Activated CD8-positive, alpha-beta memory T cell treated with anti-CD3 and anti-CD28 coated beads, Interleukin-2, amount 50 U/mL, for 48 hours (primary cell): ENCODE measurements at places on chromosomes 5 and 9.

GRCh38 chr5:19795218-19795617 is 192.8 kb downstream of the CDH18 start:
- no peak for DNase-seq

DNA sequence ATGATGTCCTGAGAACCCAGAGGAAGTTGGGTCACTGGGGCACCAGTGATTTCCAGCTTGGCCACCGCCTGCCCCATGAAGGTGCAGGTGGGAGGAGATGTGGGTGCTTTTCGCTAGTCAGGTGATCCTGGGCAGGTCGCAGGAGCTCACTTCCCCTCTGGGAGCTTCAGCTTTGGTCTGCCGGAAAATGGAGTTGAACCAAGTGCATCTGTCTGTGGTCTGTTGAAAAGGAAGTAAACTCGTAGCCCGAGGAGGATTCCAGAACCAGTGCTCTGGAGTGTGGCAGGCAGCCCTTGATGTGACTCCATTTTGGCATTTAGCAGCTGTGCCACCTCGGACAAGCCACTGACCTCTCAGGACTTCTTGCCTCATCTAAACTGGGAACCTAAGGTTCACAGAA is 81.8 kb upstream of the HRH2 start:
- no peak for DNase-seq

- no peak for DNase-seq
Observed at GRCh38 chr9:6921315-6921714, 163.5 kb downstream of the KDM4C start.

- no peak for DNase-seq
Observed at GRCh38 chr9:128096616-128097536, 28.8 kb downstream of the SLC25A25 start.

GRCh38 chr9:137128862-137129455 is 10.0 kb upstream of the GRIN1 start:
- no peak for DNase-seq

DNA sequence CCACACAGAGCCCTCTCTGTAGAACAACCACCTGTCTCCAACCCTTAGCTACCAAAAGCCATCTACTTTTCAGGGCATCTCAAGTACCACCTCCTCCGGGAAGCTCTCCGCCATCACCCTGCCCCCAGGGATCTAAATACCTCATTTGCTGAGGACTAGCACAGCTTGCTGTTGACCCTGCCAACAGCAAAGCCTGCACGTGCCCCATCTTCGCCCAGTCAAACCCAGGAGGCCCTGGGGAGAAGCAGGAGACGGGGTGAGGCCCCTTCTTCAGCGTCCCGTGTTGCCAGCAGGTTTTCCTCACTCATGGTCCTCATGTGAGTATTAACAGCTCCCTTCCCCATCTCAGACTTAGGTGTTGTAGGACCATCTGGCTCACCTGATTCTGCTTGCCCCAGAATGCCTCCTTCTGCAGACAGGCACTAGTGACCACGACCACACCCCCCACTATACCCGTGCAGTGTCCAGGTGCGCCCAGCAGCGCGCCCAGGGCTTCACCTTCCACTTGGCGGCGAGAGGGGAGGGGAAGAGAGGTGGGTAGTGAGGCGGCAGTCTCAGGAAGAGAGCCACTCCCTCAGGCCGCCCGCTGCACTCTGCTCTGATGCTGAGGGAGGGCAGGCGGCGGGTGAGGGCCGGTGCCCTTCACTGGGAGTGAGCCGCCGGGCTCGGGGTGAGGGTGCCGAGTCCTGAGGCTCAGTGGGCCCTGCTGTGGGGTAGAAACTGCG is 11.1 kb downstream of the VAV2 start:
- no peak for DNase-seq

- DNase-seq = no peak
Observed at GRCh38 chr5:20420991-20421595, 433.1 kb upstream of the CDH18 start.

DNA sequence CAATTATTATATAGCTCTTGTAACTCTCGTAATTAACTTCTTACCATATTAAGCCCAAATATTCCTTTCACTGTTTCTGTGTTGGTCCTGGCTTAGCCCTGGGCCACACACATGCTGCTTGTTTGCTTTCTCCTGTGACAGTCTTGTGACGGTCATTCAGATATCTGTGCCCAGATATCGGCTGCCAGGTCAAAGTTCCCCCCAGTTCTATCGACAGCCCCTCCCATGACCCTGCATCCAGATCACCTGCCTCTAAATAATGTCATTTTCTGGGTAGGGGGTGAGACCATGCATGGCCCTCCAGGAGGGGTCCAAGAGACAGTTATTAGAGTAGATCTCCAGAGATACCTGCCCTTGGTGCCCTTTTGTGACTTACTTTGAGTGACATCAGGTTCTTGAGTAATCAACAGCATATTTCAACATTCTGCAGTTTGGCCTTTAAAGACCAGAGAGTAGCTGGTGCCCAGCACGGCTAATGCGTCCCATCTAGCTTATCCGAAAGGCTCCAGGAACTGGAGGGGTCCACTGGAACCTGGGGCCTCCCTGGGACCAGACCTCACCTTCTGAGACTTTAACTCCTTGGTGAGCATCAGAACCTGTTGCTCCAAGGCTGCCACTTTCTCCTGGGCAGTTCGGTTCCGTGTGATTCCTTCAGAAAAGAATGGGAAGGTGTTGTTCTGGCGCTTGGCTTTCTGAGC is 26.9 kb downstream of the TBC1D2 start:
- no peak for DNase-seq

GRCh38 chr9:13967011-13967410 is 346.9 kb downstream of the NFIB start:
- DNase-seq = no peak

DNA sequence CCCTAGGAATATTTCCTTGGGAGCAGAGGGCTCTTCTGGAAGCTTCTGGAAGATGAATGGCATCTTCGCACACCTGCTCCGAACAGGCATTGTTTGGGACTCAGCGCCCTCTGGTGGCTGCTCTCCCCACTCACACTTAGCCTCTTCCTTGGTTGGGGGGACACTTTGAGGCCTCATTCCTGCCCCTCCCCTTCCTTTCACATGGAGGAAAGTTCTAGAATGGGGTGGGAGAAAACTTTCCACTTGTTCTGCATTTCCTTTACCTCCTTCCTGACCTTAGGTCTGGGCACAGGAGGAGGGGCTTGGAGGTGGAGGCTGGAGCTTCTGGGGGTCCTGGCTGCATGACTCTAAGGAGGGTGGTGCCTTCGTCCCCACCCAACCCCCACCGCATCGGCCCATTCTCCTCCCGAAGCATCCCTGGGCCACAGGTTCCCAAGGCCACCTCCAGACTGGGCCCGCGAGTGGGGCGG is 19.3 kb upstream of the SMIM32 start:
- peak; percentile 80 for DNase-seq

DNA sequence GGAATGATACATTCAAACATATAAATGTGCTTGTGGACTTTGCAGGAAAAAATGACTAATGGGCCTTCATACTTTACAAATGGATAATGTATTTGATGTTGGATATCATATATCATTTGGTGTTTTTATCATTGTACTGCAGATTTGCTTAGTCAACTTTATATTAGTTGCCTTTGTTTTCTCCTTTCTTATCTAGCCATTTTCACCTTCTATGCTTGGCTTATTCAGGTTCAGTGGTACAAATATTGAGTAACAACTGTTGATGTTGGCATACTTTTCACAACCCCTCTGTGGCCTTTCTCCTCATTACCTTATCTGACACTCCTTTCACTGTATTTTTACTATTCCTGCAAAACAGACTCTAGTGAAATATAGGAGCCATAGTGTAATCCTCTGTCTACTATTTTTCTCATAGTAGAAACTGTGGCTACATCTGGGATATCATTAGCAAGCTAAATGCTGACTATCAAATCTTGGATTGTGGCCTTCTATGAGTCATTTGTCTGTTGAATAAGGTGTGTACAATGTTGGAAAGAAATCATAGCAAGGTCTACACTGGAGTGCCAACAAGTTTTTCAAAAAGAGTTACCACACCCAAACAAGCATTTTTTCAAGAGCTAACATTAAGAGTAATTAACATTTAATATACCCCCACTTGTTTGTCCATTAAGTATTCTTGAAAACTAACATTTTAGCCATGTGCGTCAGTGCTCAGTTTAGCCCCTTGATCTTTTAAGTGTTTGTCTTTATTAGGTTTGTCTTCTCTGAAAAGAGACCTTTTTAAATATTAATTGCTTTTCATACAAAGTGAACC is 330.1 kb downstream of the ADGRV1 start:
- DNase-seq = no peak

DNA sequence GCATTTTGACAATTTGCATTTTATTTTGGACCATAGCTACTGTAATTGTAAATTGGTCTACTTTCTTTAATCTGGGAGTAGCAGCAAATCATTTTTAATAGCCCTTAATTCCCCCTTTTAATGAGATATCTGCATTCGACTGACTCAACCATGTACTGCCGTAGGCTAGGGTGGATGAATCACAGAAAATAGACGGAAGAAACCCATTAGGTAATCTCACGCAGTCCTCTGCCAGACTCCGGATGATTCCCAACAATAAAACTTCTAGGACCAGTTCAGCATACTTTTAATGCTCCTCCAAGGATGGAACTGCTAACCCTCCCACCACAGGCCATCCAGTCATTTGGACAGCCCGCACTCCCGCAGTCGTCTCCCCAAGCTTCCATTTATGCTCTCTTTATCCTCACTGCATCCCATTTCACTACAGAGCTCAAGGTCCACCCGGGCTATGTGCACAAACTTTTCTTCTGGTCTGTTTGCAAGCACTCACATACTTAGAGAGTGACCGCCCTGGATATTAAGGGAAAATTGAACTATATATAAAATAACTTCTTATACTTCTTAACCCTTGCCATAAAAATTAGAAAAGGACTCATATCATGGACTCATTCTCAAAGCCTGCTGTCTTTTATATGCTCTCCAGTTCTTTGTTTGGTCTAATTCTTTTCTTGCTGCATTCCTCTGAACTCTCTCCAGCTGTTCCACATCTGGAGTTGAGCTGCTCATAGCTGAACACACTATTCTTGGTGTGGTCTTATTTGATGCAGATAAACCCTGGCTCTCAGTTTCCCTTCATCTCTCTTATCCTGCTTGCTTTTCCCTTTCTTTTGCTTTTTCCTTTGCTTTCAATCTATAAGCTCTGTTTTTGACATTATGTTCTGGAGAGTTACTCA is 326.6 kb downstream of the ARL15 start:
- no peak for DNase-seq

DNA sequence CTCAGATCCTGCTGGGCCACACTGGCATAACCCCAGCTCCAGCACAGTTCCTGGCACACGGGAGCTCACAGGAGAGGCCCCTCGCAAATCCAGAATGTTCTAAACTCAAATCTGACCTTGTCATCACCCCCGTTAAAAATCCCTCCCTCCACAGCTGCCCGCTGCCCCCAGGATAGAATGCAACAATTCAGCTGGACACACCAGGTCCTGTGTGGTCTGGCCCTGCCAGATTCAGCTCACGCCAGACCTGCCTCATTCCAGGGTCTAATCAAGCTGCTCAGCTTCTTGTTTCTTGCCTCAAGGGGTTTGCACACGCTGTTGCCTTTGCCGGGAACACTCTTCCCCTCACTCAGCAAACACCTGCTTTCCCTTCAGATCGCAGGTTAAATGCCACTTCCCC is 45.0 kb upstream of the ASS1 start:
- no peak for DNase-seq

DNA sequence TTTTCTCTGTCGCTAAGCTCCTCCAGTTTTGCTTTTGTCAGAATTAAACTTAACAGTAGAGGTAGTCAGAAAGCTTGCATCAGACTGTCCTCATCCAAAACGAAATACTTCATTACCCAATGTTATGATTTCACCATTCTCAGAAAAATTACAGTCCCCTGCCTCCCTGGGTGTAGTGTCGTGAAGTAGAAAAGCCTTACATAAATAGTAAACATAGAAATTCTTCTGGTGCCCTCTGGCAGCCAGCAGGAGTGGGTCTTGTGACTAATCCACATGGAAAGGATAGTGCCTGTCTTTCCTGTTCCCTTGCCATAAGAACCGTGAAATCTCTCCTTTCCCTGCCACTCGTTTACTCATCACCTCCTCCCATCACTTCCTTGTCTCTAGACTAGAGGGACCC is 230.6 kb downstream of the GNA14 start:
- no peak for DNase-seq

DNA sequence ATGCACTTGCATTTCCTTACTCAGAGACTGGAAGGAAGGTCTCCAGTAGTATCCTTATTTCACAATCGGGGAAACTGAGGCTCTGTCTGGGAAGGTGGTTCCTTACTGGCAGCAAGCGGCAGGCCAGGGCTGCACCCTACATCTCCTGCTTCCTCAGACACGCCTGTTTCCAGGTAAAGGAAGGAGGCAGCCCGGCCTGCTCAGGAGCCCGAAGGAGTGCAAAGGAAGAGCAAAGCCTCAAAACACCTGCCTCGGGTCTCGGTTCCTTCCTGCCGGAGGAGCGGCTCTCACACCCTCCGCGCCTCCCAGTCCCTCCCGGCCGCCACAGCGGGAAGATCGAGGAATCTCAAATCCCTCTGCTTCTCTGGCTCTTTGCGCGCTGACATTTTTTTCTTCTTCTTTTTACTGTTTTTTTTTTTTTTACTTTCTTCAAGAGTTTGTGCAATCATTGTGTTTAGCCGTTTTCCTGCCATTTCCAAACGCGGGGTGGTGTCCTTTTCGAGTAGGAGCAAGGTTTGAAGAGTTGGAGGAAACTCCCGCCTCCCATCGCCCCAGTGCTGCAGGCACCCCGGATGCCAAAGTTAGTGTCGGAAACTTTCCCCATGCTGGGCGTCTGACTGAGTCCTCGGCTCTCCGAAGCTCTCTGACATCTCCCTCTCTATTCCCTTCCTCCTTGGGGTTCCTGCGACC is 1.0 kb downstream of the GGTA1 start:
- peak; percentile 56 for DNase-seq

GRCh38 chr5:39519566-39520231 is 94.9 kb upstream of the DAB2 start:
- no peak for DNase-seq

- no peak for DNase-seq
Observed at GRCh38 chr5:14452685-14453454, 128.7 kb upstream of the OTULINL start.

- peak; percentile 86 for DNase-seq
Observed at GRCh38 chr5:69007726-69008368, 86.0 kb upstream of the SLC30A5 start.
